Omental fat pad (tissue), 4 donors: ENCODE measurements at places on chromosomes 3 and 15.

DNA sequence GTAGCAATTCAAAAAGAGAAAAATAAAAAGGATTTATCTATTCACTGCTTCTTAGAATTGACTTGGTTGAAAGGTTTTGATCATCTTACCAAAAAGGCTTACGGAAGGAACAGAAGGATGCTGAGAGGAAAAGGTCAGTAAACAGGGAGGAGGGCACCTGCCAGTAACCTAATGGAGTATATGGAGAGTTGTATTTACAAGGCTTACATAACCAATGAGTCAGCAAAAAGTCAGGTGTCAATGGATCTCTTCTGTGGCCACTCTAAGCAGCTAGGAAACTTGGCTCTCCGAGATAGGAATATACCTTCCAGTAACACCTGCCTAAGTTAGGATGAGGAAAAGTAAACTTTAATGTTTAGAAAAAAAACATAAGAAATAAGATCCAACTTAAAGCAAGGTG is 80.5 kb upstream of the PLXND1 start:
- no peak for DNase-seq

GRCh38 chr15:89976246-89976600 is 24.9 kb upstream of the ZNF710 start:
- no peak for DNase-seq

DNA sequence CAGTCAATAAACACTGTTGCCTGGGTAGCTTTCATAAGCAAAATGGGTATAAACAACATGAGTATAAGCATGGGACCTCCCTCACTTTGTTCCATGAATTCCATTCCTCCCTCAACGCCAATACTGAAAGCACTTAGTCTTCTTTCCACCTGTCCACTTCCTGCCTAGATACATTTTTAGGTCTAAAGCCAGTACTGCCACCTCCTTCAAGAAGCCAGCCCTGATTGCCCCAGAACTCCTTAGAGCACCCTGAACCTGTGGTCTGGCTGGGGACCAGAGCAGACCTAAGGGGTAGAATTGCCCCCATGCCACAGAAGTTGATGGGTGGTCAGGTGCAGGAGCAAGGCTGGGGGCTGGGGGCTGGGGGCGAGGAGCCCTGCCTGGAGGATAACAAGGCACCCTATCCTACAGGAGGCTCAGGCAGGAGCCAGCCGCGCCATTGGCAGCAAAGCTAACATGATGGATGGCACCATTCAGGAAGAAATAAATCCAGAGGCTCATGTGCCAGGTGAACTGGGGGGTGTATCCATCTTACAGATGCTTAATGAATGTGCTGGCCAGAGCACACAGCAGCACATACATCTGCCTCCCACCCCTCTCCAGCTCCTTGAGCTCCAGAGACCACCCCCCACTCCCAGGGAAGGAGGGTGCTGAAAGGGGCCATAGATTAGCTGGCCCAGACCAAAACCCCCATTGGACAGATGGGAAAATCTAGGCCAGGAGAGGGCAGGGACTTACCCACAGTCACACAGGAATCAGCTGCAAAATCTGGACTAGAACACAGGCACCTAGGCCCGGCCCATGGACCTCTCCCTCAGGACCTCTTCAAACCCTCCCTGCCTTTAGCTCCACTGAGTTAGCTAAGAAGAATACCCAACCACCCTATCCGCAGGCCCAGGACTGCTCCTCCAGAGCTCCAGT is 113.8 kb upstream of the LINGO1 start:
- DNase-seq: no peak

DNA sequence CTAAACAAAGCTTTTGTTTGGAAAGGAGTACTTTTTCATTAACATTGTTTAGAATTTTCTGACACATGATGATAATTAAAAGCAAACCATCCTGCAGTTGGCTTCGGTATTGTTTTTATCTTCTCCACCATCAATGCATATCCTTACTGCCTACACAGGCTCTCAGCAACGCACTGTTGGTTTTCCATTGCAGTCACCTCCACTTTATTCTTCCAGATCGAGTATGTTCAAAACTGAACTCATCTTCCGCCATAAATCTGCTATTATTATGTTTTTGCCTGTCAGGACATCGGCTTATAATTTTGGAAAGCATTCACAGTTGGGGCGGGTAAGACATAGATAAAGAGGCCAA is 589 bp upstream of the SENP5 start:
- DNase-seq: no peak

GRCh38 chr3:170701696-170702678 is 116.1 kb upstream of the SLC7A14 start:
- no peak for DNase-seq

- DNase-seq: no peak
These were observed 86.6 kb upstream of the NEO1 start for GRCh38 chr15:72965671-72966070.

DNA sequence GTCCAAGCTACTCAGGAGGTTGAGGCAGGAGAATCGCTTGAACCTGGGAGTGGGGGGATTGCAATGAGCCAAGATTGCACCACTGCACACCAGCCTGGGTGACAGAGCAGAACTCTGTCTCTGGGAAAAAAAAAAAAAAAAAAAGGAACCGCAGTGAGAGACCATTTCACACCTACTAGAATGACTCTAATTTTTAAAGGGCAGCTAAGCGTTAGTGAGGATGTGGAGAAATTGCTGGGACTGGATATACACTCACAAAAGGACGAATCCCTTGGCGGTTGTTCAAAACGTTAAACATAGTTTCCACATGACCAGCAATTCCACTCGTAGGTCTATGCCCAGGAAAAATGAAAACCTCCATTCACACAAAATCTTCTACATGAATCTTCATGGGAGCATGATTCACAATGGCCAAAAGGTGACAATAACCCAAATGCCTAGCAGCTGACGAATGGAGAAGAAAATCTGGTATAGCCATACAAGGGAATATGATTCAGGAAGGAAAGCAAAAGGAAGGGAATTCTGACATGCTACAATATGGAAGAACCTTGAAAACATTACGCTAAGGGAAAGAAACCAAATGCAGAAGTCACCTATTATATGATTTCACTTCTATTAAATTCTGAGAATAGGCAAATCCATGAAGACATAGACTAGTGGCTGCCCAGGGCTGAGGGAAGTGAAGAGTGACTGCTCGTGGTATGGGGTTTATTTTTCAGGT is 127.0 kb downstream of the CHSY1 start:
- no peak for DNase-seq

GRCh38 chr15:31476866-31477265 is 150.2 kb downstream of the KLF13 start:
- no peak for DNase-seq

GRCh38 chr15:73632670-73633058 is 525 bp downstream of the NPTN start:
- no peak for DNase-seq

DNA sequence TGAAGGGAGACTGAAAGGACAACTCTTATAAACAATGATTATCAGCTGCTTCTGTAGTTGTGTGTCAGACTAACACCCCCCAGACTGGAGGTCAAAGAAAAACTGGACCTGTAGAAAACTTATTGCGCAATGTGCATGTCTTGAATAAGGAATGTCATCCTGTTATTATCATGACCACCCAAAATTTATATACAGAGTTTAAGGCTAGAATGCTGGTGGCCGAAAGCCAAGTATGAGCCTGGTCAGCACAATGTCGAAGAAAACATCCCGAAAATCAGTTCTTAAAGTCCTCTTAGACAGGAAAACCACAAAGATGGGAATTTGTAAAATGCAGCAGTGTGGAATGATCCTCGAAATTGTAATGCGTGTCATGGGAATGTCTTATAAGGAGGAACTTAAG is 29.3 kb downstream of the RFTN1 start:
- no peak for DNase-seq

DNA sequence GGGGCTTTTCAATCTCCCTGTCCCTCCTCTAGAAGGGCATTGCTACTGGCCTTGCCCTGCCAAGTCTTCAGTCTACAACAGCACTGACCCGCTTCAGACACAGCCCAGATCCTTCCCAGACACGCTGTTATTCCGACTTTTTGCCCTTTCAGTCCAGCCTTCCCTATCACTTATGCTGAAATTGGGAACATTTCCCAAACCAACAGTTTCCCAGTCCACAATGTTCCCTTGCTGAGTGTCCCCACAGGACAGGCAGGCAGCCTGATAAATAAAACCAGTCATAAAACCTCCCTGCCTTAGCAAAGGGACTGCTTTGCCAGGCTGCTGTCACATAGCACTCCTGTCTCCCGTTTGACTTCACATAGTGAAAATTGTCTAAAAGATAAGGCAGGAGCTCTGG is 43.5 kb downstream of the GOLGA6L2 start:
- DNase-seq: no peak

GRCh38 chr3:52530918-52531826 is 2.5 kb downstream of the NT5DC2 start:
- DNase-seq: no peak

GRCh38 chr3:47193871-47194859 is 30.3 kb upstream of the SETD2 start:
- no peak for DNase-seq

- DNase-seq: no peak
These were observed 12.3 kb upstream of the P2RY14 start for GRCh38 chr3:151290673-151291072.

DNA sequence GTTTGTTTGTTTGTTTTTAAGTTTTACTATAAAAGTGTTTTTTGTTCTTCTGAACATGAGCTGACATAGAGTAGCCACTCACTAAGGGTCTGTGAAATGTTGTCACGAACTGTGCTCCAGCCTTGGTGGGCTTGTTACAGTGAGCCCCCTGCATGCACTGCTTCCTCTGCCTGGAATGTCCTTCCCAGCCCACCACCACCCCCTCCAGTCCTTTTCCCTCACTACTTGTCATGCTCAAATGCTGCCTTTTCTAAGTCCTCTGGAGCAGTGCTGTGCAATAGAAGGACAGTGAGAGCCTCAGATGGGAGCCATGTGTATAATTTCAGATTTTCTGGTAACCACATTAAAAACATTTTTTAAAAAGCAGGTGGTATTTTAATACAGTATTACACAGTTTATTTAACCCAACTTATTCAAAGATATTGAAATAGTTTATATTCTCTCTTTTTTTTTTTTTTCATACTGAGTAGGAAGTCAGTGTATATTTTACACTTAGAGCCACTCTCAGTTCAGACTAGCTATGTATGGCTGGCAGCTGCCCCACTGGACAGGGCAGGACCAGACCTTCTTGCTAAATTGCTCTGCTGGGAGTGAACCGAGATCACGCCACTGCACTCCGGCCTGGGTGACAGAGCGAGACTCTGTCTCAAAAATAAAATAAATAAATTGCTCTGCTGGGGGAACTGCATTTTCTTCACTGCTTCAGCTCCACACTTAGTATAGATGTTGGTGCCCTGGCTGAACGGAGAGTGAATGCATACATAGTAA is 26.9 kb downstream of the MKRN2OS start:
- no peak for DNase-seq

GRCh38 chr3:10949197-10949596 is 43.4 kb upstream of the SLC6A1 start:
- DNase-seq: no peak

DNA sequence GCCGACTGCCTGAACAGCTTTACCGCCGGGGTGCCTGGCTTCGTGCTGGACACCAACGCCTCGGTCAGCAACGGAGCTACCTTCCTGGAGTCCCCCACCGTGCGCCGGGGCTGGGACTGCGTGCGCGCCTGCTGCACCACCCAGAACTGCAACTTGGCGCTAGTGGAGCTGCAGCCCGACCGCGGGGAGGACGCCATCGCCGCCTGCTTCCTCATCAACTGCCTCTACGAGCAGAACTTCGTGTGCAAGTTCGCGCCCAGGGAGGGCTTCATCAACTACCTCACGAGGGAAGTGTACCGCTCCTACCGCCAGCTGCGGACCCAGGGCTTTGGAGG is 815 bp downstream of the SPINT1 start:
- DNase-seq: no peak

DNA sequence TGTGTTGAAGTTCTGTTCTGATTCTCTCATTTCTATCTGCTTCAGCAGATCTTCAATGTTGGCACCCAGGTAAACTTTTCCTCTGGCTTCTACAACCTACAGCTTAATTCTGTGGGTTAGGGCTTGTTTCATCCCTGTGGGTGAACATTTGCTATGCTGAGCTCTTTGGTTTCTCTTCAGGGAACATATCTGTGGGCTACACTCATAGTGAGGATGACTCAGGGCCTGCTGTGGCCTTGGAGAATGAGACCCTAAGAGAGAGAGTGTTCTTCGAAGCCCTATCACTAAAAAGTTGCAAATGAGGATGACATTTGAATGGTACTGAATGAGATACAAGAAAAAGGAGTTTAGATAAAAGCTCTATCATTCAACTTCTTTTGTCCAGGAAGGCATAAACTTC is 346.2 kb upstream of the CBLB start:
- no peak for DNase-seq

DNA sequence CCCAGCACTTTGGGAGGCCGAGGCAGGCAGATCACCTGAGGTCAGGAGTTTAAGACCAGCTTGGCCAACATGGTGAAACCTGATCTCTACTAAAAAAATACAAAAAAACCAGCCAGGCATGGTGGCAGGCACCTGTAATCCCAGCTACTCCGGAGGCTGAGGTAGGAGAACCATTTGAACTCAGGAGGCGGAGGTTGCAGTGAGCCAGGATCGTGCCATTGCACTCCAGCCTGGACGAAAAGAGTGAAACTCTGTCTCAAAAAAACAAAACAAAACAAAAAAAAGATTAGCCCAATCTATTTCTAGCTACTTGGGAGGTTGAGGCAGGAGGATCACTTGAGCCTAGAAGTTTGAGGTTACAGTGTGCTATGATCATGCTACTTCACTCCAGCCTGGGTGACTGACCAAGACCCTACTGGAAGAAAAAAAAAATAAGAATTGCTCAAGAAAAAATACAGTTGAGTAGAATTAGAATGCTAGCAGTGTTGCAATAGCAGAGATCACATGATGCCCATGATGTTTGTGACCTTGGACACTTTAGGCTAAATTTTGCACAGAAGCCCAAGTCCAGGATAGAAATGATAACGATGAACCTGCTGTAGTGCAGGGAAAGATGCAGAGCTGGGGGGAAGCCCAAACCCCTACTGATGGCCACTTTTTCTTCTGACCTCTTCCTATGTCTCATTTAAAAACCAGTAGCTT is 162.2 kb downstream of the LPP start:
- DNase-seq: no peak

- DNase-seq: no peak
These were observed 116.7 kb downstream of the STAC start for GRCh38 chr3:36496684-36497633.

DNA sequence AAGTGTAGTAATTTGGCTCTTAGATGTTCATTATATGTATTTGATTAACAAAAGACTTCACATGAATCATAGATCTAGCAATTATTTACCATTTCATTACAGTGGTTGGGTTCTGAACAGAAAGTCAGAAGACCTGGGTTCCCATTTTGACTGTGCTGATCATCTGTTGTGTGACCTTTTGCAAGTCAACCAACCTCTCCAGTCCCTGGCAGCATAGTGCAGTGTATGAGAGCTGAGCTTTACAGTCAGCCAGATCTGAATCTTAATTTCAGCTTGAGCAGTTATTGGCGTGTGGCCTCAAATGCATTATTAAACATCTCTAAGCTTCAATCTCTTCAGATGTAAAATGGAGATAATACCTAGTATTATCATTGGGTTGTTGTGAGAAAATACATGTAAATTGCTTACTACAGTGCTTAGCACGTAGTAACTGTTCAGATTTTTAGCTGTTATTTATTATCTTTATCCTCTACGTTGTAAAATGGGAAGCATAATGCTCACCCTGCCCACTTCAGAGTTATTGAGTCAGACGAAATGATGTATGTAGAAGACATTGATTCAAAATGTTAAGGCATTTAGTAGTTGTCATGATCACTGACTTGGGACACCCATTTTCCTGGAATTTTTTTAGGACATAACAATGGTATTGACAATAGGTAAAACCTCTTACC is 104.0 kb downstream of the KLHL25 start:
- no peak for DNase-seq
